ENCODE measurements at places on chromosomes 7 and 10.
A peak's percentile ranks its signal among the peaks of the same experiment; 100 is the strongest.

- DNase-seq: no peak
Measured at GRCh38 chr10:116255886-116256751, 16.9 kb downstream of the GFRA1 start.

DNA sequence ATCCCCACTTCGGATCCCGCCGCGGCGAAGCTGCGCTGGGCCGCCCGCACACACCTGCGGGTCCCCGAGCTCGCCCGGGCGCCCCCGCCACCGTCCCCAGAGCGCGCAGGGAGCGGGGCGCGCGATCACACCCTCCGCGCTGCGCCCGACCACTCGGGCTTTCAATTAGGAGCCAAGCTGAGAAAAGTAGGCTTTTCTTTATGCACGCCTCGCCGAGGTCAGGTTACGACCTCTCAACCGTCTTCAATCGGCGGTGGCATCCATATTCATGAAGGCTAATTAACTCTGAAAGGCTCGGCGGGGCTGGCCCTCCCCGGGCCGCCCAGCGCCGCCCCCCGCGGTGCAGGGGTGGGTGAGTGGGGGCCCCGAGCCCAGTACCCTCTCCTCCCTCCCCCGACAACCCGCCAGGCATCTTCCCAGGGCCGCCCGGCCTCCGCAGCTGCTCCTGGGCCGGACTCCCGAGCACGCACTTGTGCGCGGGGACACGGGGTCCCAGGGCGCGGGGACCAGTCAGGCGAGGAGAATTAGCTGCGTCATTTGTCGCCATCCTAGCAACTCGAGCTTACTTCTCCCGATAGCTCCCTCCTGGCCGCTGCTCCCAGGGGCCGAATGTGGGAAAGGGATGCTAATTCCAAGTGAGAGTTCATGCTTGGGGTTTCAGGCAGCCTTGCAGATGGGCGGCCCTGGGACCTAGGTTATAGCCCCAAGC, 155.5 kb upstream of the LYZL2 start:
- DNase-seq: peak; percentile 33

- no peak for DNase-seq
Measured at GRCh38 chr7:83925860-83926259, 268.7 kb downstream of the SEMA3A start.

GRCh38 chr10:130333185-130333584, 197.0 kb downstream of the GLRX3 start:
- DNase-seq: no peak

DNA sequence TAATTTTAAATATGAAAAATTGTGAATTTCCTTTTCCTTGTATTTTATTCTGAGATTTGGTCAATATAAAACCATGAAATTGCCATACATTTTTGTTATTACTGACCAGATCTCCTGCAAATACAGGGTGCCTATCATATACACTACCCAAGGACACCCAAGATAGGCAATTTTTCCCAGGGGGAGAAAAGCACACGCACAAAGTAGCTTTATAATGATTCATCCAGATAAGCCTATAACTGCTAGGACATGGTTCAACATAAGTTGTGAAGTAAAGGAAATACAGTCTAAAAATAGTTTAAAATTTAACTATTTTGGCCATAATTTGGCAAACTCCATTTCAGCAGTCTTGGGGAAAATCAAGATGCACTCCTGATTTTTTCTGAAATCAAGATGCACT, 4.8 kb downstream of the RUFY2 start:
- DNase-seq: no peak

DNA sequence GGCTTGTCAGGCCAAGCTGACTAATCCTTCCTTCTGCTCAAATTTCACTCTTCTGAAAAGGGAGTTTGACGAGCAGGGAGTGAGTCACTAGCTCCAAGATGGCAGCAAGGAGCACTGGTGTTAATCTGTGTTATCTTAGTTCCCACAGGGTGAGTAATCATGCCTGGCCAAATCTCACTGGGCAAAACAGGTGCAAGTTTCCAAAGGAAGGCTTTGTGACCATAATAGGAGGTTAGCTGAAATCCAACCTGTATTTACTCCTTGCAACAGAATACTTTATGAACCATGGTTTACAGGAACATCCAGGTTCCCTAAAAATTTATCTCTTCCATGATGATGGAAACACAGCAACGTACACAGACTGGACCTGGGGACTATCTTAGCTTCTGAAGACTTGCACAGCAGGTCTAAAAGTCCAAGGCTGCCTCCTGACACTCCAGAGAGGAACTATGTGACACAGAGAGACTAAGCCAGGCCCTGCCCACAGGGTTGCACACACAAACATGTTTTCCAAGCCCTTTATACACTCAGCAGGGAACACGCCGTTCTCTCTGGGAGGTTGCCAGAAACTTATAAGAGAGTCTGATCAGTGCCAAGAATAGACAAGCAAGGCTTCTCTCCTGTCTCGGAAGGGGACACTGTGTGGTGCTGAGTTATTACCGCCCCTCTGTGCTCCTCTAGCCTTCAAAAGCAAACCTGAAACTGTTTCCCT, 46.3 kb downstream of the PDK4 start:
- no peak for DNase-seq

- no peak for DNase-seq
Measured at GRCh38 chr7:12210179-12211053, 678 bp upstream of the TMEM106B start.

DNA sequence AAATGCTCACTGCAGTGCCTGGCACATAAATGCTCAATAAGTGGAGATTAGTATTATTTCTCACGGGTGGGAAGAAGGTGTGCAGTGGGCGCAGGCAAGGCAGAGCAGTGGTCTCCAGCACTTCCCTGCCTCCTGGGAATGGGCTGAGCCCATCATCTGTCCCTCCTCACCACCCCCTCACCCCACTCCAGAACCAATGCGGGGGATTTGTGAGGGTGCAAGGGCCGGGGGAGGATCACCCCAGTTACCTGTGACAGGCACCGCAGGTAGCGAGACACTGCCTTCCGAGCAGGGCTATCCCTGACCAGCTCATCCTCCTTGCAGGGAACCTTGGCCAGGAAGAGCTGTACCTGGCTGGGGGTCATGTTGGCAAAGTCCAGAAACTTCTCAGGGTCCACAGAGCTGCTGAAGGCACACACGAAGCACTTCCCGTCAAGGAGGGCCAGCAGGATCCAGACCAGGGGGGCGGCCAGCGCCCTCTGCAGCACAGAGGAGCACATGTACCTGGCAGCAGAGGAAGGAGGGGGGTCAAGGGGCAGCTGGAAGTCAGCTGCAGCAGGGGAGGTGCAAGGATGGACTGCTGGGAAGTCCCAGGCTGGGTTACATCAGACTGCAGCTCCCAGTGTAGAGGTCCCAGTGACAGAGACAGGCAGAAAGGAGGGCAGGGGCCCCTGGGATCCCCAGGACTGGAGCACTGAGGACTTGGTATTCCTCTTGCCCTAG, 2.8 kb downstream of the CALHM3 start:
- peak; percentile 26 for DNase-seq

DNA sequence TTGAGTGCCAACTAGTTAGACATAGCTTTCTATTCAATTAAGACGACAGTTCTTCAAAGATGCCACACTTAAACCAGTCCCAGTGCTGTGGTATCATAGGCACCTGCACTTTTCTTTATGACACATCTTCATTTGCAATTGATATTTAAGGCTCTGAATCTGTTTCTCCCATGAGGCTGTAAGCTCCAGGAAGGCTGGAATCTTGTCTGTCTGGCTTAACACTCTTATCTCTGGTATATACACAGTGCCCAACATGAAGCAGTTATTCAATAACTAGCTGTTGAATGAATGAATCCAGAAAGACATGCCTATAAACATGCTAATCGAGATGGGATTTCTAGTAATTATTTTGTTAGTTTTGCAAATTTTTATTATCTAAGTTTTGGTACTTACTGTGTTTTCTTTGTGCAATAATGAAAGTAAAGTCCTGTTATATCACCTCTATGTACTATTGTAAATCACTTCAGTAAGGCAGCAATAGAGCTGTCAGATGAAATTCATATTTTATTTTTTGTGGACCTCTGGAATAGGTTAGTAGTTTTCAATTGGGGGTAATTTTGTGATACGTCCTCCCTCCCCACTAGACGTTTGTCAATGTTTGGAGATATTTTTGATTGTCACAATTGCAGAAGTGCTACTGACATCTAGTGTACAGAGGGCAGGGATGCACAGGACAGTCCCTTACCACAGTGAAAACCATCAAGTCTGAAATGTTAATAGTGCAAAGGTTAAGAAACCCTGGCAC, 51.3 kb upstream of the STEAP4 start:
- DNase-seq: peak; percentile 3

- no peak for DNase-seq
Measured at GRCh38 chr7:36303202-36304098, 86.2 kb upstream of the ANLN start.

DNA sequence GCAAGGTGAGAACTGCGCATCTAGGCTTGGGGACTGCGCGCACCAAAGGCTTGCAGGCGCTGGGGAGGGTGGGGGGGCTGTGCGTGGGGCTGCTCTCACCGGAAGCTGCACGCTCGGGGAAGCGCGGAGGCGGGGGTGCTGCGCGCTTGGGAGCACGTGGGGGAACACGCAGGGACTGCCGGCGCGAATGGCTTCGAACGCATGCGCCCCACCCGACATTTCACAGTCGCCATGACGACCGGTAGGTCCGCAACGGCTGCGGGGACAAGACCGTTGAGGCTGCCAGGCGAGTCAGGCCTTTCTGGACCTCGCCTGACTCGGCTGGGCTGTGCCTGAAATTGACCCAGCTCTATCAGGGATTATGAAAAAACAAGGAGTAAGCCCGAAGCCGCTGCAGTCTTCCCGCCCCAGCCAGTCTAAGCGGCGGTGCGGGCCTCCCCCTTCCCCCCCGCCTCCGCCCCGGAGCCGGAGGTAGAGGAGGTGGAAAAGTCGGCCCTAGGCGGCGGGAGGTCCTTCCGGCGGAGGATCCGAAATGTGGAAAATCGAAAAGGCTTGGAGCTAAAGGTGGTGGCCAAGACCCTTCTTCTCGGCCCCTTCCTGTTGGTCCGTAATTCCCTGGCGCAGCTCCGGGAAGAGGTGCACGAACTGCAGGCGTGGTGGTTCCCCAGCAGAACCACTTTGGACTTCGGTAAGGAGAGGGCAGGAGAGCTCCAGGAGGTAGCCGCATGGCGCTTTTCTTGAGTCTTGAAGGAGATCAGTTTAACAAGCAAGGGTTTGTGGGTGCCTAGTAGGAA, 34.9 kb upstream of the STEAP1 start:
- DNase-seq: peak; percentile 5

DNA sequence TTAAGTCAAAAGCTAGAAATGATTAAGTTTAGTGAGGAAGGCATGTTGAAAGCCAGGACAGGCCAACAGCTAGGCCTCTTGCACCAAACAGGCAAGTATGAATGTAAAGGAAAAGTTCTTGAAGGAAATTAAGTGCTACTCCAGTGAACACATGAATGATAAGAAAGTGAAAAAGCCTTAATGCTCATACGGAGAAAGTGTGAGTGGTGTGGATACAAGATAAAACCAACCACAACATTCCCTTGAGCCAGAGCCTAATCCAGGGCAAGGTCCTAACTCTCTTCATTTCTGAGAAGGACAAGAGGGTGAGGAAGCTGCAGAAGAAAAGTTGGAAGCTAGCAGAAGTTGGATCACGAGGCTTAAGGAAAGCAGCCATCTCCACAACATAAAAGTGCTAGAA, 53.0 kb downstream of the DNAJC1 start:
- DNase-seq: no peak

GRCh38 chr10:24394461-24395190, 185.7 kb downstream of the KIAA1217 start:
- DNase-seq: no peak

DNA sequence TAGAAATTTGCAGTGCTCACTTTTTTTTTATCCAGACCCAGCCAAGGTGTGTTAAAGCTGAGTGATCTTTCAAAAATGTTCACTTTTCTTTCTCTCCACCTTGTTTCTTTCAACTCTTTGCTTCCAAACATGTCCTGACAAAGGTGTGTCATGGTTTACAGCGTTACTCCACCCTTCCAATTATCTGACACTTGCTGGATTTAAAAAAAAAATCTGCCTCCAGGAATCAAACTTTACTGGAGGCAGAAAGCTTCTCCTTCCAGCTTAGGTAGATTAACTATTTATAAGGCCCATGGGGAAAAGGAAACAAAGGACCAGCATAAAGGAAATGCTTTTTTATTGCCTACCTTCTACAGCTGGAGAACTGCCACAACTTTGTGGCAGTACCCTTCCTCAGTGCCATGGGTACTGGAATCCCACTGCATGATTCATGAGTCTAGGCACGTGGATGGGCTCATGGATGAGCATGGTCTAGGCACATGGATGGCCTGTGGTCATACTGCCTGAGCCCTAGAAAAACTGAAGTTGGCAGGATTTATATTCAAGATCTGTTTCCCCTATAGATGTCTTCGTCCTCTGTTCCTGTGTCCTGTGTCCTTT, at the start of gene COL17A1:
Gene COL17A1 (minus strand): TSS at position 80 of the 600 bp plus-strand sequence. CDS start 5,207 bp downstream, outside the sequence.
- no peak for DNase-seq

GRCh38 chr7:39651265-39651664, 27.9 kb downstream of the RALA start:
- DNase-seq: no peak

DNA sequence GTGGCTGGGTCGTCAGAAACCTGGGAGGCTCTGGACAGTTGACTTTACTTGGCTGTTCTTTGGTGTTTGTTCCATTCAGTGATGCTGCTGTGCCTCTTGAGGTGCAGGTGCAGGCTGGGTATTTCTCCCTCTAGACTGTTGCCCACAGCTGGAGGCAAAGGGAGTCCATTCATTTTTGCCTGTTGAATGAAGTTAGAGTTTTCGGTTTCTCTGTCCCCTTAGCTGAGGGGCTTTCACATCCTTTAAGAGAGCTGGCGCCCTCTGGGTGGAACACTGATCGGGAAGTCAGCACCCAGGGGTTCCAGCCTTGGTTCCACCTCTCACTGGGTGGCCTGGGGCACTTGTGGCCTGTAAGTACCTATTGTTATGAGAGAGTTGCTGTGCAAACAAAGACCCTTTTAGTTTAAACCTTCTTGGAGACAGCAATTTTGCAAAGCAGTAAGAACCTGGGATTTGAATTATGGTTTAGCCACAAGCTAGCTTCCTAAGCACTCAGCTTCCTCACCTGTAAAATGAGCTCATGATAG, 67.2 kb downstream of the GRK5 start:
- DNase-seq: no peak

DNA sequence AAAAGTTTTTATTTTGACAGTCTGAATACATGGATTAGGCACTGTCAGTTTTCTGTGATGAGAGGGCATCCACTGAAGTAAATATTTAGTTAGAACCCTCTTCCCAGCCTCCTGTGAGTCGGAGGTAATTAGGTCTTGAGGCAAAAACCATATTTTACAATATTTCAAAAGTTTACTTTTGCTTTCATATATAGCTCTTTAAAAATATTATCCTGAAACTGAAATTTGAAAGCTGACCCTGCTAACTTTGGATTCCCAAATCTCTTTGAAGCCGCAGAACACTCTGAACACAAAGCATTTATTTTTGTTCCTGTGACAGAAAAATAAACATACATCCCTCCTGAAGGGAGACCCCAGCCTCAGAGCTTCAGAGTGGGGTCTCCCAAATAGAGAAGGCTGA, 317.4 kb downstream of the KIF20B start:
- DNase-seq: no peak

GRCh38 chr10:13074563-13075451, 25.2 kb upstream of the OPTN start:
- DNase-seq: peak; percentile 44

- no peak for DNase-seq
Measured at GRCh38 chr10:62127975-62128374, 140.7 kb downstream of the RTKN2 start.

GRCh38 chr10:102231357-102232318, 5.5 kb downstream of the ELOVL3 start:
- peak; percentile 73 for DNase-seq

GRCh38 chr7:98870121-98870651, 372 bp upstream of the TMEM130 start:
- peak; percentile 52 for DNase-seq

Data from CD4-positive, alpha-beta T cell treated with Interleukin-10 for 1 hour (primary cell).